Activated gamma-delta T cell (primary cell): ENCODE measurements at places on chromosomes 6 and 20.

GRCh38 chr20:46705378-46705729 is 4.1 kb upstream of the SLC2A10 start:
- no peak for DNase-seq

DNA sequence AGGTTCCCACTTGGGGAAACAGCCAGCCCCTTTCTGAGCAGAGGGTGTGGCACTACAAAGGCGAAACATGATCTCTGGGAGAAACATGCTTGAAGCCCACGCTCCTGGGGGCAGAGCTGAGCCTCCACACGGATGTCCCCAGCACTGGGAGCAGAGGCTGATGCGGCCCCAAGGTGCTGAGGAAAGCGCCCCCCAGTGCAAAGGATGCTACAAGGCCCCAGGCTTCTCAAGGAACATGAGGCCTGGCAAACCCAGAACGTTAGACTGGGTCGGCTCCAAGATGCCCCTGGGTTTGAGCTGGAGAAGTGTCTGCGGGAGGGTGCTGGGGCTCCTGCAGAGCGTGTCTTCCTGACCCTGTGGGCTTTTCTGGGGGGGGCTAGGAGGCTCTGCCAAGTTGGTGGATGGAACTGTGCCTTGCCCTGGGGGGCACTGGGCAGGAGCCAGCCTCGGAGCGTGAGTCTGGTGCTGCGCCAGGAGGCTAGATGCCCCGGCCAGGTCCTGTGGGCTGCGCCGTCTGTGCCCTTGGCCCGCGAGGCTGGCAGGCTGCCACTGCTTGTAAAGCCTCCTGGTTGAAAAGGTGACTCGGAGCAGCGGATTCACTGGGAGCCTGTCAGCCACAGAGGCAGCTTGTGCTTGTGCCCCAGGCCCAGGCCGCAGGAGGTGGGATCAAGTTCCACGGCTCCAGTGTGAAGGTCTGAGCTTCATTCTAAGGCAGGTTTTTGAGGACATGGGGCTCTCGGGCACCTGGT is 8.1 kb downstream of the SYNJ2 start:
- no peak for DNase-seq

GRCh38 chr6:137852346-137852745 is 14.7 kb upstream of the TNFAIP3 start:
- DNase-seq, result no peak

GRCh38 chr6:37502703-37503291 is 3.1 kb upstream of the CCDC167 start:
- DNase-seq, result no peak

- DNase-seq, result no peak
Measured at GRCh38 chr20:37479925-37480691, 40.9 kb upstream of the NNAT start.

DNA sequence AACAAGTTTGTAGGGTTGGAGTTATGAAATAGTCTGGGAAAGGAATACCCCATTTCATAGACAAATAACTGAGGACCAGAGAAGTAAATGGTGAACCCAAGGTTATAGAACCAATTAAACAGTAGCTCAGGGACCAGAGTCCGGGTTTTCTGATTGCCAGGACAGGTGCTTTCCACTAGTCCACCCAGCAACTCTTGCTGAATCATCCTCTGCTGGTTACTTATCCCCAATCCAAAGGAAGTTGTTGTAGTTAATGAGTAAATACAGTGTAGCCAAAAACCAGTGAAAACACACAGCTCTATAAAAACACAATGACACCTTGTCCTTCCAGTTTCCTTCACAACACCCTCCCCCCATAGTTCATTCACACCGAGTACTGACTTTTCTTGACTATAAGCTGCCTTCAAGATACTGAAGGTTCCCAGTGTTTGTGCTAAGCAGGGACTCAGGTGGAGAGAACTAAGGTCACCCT is 766 bp upstream of the TINAG start:
- no peak for DNase-seq

- no peak for DNase-seq
Measured at GRCh38 chr20:58826271-58826670, 24.4 kb downstream of the GNAS-AS1 start.

DNA sequence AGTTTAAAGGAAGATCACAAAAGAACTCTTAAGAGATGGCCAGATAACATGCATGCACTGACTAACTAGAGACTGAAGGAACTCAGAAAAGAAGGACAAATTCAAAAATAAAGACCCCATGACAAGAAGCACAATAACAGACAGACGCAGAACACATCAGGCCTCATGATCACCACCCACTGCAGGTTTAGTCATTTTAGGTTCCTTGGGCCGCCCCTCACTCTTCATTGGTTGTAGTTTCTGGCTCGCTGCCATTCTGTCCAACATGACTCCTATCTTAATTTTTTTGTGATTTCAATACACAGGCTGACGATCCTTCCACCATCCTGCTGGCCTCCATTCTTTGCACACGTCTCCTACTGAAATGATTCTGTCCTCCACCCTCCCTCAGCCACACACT is 21.6 kb downstream of the STX7 start:
- DNase-seq, result no peak

DNA sequence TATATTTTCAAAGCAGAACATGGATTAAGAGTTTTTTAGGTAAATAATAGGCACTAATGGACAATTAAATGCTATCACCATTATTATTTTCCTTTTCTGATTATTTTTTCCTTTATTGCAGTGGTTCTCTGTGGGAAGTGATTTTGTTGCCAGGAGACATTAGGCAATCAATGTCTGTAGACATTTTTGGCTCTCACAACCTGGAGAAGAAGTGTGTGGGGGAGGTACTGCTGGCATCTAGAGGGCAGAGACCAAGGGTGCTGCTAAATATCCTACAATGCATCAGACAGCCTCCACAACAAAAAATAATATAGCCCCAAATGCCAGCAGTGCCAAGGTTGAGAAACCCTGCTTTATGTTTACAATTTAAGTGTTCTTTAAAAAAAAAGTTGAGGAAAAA is 8.3 kb downstream of the IFNGR1 start:
- DNase-seq, result no peak

- DNase-seq, result no peak
Measured at GRCh38 chr6:55180258-55180657, 5.9 kb downstream of the HCRTR2 start.
